Right renal cortex interstitium (tissue), 3 donors: ENCODE measurements at places on chromosomes 4 and X.

- DNase-seq, result no peak
Measured at GRCh38 chr4:14247767-14248166, 620.2 kb upstream of the BOD1L1 start.

DNA sequence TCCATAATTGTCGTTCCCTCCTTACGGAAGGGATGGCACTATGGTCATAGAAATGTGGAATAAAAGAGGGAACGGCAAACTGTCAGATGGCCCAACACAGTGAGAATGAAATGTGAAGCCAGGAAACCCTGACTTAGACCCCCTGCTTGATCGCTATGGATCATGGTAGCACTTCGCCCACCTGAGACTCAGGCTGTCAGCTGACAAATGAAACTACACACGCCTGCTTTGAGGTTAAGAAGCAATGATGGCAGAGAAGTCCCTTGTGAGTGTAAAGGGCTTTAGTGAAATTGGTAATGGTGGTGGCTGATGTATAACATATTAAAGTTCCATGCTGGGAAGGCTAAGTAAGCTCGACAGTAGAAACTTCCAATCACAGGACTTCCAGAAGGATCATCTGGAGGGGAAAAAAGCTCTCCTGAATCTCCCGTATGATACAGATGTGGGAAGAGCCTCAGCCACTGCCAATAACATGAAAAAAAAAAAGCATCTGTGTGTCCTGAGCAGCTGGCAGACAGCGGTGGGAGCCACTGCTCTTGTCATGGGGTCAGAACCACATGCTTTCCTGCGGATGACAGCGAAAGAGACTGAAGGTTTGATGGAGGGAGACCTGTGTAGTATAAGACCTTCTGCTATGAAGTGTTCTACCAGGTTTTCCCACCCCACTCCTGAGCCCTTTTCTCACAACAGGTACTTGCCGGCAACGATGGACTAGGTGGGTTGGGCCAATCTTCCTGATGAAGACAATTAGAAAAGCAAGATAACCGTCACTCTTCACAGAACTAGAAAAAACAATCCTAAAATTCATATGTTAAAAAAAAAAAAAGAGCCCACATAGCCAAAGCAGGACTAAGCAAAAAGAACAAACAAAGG lies 107.6 kb downstream of the AFAP1 start:
- DNase-seq, result no peak

DNA sequence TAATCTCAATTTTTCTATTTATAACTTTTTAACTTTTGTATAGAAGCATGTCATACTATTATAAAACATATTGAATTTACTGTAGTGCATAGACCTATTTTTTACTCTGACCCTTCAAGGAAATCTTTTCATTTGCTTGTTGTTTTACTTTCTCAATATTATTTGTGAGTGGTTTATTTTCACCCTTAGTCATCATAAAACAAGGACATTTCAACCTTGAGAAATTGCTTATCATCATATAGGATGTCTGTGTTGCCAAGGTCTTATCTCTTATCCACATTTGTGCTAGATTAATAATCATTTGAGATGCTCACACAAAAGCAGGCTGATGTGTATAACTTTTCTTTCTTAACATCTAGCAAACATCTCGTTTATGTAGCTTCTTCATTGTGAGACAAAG lies 408.6 kb upstream of the PABPC4L start:
- DNase-seq, result no peak

GRCh38 chrX:15391850-15392249 lies 7.6 kb upstream of the VEGFD start:
- no peak for DNase-seq

DNA sequence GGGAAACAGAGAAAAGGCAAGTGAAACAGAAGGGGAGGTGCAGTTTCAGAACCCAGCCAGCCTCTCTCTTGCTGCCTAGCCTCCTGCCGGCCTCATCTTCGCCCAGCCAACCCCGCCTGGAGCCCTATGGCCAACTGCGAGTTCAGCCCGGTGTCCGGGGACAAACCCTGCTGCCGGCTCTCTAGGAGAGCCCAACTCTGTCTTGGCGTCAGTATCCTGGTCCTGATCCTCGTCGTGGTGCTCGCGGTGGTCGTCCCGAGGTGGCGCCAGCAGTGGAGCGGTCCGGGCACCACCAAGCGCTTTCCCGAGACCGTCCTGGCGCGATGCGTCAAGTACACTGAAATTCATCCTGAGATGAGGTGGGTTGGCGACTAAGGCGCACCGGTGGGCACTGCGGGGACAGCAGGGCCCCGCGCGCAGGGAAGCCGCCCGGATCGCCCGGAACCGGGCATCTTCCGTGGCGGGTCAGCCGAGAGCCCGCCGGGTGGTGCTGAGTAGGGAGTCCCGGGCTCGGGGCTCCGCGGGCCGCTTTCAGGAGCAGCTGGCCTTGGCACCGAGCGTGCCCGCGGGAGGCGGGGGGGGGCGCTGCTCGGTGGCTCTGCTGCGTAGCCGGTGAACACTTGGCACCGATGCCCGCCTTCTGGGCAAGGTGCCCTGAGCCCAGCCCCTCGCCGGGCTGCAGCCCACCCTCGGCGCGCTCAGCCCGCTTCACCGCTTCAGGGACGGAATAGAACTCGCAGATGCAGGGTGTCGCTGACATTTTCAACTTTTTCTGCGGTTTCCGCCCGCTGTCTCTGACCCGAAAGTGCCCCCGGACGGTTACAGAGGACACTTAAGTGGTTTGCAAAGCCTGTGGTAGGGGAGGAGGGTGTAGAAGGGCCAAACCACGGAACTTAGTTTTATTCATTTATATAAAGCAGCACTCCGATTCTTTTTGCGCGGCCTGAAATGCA lies at the start of gene CD38:
Gene CD38, plus strand, starts transcription at position 40 of the 953 bp plus-strand sequence. Its CDS starts 87 bp downstream, at position 127.
- DNase-seq, result no peak

- DNase-seq, result no peak
Measured at GRCh38 chr4:56684320-56685050, 3.4 kb upstream of the HOPX start.

- DNase-seq, result no peak
Measured at GRCh38 chrX:27598312-27598711, 8.2 kb downstream of the DCAF8L2 start.

DNA sequence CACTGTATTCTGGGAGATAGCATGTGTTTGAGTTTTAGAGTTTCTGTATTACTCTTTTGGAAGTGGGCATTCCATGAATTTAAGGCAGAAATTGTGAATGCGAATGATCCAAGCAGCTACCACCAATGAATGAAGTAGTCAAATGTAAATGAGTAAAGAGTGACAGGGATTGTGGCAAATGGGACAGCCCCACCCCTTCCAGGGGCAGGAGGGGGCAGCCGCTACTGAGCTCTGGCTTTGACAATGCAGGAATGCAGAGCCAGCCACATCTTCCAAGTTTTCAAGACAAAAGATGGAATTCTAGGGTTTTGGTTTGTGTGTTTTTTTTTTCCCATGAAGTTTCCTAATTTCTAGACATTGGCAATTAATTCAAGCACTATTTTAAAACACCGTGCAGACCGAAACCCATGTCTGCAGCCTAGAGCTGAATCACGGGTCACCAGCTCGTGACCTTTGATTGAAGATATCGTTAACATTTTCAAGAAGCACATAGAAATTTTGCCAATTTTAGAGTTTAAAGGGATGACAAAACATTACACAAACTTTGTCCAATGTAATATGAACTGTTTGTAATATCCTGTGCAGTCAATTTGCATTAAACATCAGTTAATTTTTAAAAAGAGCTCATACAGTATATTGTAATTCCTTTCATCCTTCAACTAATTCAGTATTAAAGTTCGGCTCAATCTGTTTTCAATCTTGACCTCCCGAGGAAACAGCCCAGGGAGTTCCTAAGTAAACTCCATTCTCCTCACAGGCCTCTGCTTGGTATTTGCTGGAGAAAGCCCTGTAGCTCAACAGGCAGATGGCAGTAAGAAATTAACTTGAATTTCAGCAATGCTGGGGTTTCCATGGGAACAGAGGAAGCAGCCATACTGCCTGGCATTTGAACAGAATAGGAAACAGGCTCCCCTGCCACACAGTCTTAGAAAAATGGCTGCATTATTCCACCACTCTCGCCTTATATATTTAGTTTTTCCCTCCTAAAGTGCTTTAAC lies 83.4 kb downstream of the UCHL1 start:
- no peak for DNase-seq

- no peak for DNase-seq
Measured at GRCh38 chr4:14152834-14153519, 525.5 kb upstream of the BOD1L1 start.

GRCh38 chr4:144590020-144590419 lies 55.9 kb upstream of the HHIP start:
- no peak for DNase-seq

- no peak for DNase-seq
Measured at GRCh38 chrX:9227276-9227675, 193.3 kb upstream of the FAM9B start.

DNA sequence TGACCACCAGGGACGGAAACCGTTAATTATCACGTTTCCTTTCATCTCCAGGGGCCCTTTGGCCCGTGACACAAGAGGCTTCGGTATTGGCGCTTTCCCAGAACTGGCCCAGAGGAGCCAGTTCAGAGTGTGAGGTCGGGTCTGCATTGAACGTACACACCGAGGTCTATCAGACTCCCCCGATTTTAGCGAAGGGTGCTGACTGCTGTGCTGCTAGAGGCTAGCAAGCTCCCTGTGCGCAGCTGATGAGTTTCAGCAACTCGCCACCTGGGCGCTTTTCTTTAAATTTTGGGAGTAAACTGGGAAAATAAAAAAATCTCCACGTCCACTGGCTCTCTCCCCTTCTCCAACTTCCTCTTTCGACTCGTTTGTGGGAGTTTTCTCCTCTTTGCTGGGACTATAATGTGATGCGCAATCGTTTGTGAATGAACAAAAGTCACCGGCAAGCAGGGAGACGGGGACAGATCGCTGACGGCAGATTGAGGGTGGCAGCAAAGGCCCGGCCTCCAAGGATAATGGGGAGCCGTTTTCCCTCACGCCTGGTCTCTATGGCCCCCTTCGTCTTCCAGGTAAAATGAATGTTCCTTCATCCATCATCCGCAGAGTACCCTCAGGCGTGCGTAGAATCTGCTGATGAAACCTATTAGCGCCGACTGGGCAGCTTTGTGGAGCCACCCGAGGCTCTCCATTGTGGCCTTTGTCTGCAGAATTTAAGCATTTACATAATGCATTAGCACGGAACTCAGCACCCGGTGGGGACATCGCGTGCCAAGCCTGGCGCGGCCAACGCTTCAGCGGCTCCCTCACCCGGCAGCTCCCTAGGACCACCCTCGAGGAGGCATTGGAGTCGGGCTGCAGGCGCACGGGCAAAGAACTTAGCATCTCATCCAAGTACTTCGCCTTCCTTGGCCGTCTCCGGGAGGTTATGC lies 1.6 kb upstream of the LRAT start:
- no peak for DNase-seq

- no peak for DNase-seq
Measured at GRCh38 chr4:121776610-121777401, 11.8 kb upstream of the SMIM43 start.

- no peak for DNase-seq
Measured at GRCh38 chr4:153535772-153536513, 69.8 kb downstream of the TMEM131L start.

DNA sequence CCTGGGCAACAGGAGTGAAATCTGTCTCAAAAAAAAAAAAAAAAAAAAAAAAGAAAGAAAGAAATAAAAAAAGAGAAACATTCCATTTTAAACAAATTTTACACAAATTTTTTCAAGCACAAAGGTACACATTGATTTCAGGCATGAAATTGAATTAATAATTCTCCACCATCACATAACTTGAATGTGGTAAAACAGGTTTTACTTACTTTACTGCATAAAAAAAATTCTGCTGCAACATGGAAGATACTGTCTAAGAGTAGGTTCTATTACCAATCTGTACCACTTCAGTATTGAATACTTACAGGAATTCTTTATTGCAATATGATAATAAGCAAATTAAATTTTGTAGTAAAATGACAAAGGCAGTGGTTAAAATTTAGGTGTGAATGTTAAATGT lies 271.6 kb upstream of the ARSJ start:
- no peak for DNase-seq

DNA sequence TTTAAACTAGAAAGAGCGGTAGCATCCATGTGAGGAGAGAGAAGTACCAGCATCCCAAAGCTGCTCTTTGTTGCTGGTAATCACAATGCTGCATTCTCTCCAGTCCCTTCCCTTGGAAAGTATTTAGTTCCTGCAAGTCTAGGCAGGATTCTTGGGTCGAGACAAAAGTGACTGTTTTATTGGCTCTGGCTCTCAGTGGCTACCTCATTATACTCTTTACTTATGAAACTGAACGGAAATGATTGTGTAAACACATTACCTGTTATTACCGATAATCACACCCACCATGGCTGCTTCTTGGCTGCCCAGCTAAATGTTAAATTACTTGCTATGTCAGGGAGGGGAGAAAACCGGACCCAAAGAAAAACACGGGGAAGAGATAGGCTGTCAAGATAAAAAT lies 26.2 kb downstream of the ATXN3L start:
- DNase-seq, result no peak

DNA sequence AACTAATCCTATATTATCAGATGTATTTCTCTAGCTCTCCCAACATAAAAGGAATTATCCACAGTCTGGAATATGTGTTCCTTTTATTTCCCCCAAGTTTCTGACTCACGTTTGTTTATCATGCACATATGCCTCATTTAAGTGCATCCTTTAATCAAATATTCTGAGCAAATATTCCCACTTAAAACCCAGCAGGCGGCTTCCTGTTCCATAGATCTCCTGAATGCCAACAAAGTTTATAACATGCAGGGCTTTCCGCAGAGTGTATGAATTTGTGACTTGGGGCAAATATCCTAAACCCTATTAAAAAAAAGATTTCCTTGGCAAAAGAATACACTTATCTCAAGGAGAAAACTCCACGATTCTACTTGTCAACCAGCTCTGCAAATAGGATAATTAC lies 16.9 kb downstream of the GLRA2 start:
- DNase-seq, result no peak

GRCh38 chr4:161555689-161556660 lies 607.8 kb downstream of the FSTL5 start:
- DNase-seq, result no peak

DNA sequence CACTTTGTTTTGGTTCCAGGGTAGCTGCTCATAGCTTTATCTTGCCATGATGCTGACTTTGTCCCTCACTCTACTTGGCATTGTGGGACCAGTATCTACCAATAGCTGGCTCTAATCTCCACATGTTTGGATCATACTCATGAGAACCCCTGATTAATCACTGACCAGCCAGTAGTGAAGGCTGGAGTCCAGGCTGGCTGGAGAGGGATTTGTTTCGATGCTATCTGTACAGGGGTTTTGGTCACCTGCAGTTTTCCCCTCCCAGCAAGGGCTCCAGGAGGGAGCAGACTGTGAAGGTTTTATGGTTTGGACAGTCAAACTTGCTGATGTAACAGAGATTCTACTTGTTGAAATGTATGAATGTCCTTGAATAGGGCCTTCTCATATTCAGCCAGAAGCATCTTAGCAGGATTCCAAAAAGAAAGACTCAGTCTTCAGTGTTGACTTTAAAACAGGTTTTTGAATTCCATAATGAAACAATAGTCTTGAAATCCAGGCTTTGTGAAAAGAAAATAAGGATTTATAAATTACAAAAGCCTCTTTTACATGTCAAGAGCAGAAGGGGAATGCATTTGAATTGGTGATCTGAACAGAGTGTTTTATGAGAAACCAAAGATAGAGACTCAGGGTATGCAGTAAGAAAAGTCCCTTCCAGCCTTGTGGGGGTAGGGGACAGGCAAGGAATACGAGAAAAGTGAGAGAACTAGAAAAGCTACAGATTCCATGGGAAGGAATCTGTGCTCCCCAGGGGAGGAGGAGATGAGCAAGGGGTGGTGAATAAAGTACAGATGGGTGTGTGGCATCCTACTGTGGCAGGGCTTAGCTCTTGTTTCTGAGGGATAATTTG lies 103.1 kb upstream of the SHISA3 start:
- no peak for DNase-seq

- no peak for DNase-seq
Measured at GRCh38 chr4:86032476-86033022, 327.3 kb downstream of the MAPK10 start.

GRCh38 chr4:2260344-2261109 lies 1.4 kb downstream of the MXD4 start:
- DNase-seq, result no peak
